ENCODE measurements at places on chromosomes 12 and 14. TPM values are rescaled to one million over a fixed set of nuclear protein-coding genes. Genes with fewer than 3 reads are reported as not detected.

DNA sequence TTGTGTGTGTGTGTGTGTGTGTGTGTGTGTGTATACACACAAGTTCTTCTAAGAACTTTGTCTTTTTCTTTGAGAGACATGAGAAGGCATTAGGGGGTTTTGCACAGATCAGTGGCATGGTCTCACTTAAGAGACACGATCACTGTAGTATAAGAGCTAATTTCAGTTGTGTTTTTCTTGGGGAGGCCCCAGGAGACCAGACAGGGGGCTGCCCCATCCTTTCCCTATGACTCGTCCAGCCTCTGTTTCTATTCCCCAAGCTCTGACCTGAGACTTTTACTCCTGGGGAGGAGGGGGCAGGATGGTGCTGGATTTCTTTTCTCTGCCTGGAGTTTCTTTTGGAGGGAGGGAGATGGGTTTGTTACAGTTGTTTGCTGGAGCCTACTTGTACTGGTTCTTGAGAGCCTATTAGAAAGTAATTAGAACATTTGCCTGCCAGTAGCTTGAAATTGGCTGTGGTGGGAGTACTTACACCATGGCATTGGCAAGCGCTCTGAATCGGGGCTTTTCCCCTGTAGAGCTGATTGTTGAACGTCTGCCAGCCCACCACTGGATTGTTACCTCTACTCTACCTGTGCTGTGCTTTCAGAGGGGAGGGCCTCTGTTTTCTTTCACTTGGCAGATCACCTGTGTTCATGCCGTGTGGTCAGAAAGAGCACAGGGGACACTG is 109.5 kb downstream of the TSPAN9 start:
- no peak for DNase-seq

GRCh38 chr14:100529561-100530031 is 57.6 kb downstream of the BEGAIN start:
- DNase-seq, result no peak

- no peak for DNase-seq
Measured at GRCh38 chr14:35725930-35726329, 83.2 kb downstream of the RALGAPA1 start.

GRCh38 chr14:50559990-50560930 is at the start of gene ATL1:
ATL1 (plus strand) TSS chr14:50560145; CDS start chr14:50560266, 121 bp downstream.
- DNase-seq, result peak; percentile 4

- DNase-seq, result no peak
Measured at GRCh38 chr14:23045419-23046357, 3.7 kb downstream of the PSMB11 start.

GRCh38 chr14:104875412-104875751 is 10.3 kb downstream of the CEP170B start:
- DNase-seq, result no peak

DNA sequence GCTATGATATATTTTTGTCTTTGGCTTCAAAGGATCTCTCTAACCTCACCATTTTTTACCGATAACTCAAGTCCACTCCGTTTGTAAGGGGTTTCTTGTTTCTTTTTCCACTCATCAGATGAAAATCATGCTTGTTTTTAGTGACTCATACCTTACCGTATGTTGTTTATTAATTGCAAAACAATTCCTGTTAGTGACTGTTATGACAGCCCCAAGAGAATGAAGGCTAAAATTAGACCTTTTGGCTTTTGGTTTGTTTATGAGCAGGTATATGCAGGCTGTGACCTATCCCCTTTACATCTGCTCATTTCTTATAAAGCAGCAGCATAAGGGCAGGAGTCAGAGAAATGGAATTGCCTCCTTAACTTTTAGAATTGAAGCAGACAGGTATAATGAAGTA is 319.8 kb downstream of the CEP128 start:
- no peak for DNase-seq

DNA sequence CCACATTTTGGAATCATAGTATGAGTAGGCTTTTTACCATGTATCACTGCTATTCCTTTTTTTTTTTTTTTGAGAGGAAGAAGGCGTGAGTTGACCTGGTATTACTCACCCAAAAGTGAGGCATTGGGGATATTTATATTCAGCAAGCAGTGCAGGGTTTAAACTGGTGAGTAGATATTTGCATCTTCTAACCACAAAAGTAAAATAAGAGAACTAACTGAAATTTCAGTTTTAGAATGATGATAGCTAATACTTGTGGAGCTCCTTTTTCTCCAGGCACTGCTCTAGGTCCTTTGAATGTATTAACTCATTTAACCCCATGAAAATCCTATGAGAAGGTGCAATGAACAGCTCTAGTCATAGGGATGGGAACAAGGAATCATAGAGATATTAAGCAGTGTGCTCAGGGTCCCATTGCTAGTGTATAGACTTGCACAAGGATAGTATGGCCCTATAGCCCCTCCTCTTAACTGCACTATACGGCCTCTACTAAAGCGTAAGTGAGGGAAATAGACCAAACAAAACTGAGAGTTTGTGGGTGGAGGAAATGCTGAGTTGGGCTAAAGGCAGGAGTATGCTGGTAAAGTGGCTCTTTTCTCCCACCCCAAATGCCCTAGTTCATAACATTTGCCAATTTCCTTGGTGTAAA is 104.3 kb upstream of the MAX start:
- DNase-seq, result no peak

DNA sequence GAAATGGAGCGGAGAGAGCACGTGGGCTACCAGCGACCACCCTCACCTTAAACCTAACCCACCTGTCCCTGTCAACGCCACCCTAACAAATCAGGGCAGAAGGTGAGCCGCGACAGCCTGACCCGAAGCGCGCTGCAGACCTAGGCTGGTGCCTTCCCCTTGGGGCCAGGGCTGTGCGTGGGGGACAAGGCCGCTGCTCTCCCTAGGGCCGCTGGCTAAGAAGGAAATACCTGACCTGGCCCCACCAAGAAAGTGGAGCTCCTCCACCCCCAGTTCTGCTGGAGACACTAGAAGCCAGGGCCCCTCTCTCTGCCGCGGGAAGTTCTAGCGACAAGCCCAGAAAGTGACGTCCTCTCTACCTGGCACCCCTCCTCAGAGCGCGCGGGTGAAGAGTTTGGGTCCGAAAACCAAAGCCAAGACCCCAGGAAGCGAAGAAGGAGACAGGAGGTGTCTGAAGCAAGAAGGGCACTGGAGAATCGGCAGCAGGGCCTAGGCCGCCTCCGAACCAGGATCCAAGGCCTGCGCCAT is 7.5 kb downstream of the SIX1 start:
- no peak for DNase-seq

DNA sequence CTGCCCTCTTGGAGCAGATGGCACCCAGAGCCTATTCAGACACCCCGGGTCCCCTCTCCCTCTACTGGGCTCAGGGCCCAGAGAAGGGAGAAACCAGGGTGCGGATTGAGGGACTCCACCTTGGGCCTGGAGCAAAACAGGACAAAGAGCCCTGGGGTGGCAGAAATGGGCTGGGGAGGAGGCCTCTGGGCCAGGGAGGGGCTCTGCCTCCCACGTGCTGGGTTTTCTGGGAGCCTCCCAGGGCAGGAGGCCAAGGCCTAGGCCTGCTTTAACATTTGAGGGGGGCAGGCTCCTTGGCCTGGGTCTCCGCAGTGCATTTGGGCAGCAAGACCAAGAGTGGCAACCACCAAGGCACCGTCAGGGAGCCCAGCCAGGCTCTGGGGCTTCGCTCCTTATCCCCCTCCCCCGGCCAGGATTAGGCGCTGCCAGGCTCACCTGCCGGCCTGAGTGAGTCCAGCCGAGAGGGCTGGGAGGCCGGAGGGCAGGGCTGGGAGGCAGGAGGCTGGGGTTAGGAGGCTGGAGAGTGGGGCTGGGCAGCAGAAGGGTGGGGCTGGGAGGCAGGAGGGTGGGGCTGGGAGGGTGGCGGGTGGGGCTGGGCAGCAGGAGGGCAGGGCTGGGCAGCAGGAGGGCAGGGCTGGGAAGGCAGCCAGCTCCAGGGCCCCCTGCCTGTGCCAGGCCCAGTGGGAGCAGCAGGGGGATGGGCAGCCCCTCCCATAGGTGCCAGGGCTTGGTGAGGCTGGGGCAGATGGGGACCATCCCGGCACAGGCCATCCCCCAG is 101.8 kb upstream of the EIF5 start:
- DNase-seq, result no peak

The SYNE3 gene
- 4.5 TPM for polyA plus RNA-seq

All from naive thymus-derived CD8-positive, alpha-beta T cell (primary cell).